Fibroblast of skin of left biceps (primary cell): ENCODE measurements at places on chromosomes 5 and 9.
A peak's percentile ranks its signal among the peaks of the same experiment; 100 is the strongest.

DNA sequence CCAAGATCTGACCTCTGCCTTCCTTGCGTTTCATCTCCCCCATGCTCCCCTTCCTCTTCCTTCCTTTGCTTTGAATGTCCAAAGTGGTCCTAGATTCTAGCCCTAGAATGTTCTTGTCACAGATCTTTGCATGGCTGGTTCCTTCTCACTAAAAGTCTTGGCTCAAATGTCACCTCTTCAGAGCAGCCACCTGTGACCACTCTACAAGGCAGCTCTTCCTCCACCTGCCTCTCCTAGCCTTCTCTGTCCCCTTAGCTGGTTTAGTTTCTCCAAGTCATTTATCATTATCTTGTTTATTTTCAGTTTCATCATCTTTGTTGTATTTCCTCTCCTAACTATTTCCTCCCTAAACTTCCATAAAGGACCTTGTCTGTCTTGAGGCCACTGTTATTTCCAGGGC, 7.1 kb upstream of the OCLN start:
- no peak for DNase-seq

- DNase-seq, result no peak
These were observed 318.6 kb upstream of the CD180 start for GRCh38 chr5:67515020-67515689.

DNA sequence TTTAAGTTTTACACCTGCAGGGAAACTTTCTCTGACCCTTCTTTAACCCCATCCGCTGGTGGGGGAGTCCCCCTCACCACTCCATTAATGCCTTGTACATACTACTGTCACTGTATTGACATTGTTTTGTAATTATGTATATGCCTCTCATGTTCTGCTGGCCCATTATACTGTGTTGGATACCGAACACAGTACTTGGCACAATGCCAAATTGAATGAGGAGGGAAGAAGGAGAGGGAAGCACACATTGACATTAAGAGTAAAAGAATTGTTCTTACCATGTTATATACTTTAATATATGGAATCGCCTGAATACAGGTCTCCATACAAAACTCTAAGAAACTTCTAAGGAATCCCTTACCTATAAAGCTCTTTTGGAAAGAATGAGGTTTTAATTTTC, 73.6 kb upstream of the GRHPR start:
- no peak for DNase-seq

GRCh38 chr9:35237311-35237710, 75.5 kb downstream of the UNC13B start:
- no peak for DNase-seq

GRCh38 chr5:74665816-74666215, 19.2 kb upstream of the HEXB start:
- DNase-seq, result no peak

- no peak for DNase-seq
These were observed 408.4 kb downstream of the CCDC171 start for GRCh38 chr9:15961217-15961616.

- DNase-seq, result no peak
These were observed 100.4 kb upstream of the FREM1 start for GRCh38 chr9:15010581-15010980.

DNA sequence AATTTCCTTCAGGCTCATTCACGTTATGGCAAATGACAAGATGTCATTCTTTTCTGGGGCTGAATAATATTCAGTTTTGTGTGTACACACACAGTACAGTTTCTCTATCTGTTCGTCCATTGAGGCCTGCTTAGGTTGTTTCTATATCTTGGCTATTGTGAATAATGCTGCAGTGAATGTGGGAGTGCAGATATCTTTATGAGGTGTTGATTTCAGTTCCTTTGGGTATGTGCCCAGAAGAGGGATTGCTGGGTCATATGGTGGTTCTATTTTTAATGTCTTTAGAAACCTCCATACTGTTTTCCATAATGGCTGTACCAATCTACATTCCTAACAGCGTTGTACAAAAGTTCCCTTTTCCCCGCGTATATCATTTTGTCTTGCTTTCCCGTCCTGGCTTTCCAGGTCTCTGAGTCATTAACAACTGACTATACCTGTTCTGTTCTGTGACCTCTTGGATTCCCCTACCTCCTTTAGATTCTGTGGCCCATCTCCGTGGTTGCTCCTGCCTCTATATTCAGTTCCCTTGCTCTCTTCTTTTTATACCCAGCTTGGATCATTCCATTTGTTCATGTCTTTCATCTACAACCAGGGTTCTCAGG, 6.8 kb downstream of the SNX30 start:
- DNase-seq, result peak; percentile 63

- DNase-seq, result peak; percentile 55
These were observed 85.8 kb downstream of the MRPS27 start for GRCh38 chr5:72234265-72234700.
